ENCODE measurements at places on chromosomes 13 and 19.

DNA sequence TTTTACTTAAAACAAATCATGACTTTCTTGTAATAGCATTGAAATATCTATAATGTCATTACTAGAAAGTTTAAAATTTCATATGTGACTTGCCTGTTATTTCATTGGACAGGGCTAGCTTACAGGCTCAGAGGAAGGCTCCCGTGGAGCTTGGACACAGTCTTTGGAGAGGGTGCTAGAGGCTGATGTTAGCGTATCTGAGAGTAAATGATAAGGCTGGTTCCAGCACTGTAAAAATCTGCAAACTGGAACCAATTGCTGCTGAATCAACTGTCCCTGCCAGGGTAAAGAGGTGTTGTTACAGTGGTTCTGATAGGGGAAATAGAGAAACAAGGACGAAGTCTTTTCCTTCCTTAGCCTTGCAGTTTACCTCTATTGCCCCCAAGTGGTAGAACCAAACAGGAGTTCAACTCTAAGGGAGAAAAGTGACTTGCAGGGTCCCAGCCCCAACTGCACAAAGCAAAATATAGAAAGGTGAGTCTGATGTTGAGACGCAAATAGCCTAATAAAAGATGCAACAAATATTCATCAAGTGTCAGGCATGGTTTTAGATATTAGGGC, 901.7 kb downstream of the DIAPH3 start:
- DNase-seq = peak; percentile 42

DNA sequence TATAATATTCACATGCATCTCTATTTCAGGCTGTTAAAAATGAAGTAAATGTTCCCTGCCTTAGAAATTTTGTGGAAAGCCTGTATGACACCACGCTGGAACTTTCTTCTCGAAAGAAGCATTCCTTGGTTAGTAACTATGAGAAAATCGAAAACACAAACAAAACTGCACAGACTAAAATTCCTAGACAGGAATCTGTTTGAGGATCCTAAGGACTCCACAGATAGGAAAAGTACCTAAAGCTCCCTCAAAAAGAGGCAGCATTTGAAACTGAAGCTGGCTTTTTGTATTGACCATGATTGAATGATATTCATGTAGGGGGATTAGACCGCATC, 103.4 kb downstream of the FRY start:
- DNase-seq = no peak

DNA sequence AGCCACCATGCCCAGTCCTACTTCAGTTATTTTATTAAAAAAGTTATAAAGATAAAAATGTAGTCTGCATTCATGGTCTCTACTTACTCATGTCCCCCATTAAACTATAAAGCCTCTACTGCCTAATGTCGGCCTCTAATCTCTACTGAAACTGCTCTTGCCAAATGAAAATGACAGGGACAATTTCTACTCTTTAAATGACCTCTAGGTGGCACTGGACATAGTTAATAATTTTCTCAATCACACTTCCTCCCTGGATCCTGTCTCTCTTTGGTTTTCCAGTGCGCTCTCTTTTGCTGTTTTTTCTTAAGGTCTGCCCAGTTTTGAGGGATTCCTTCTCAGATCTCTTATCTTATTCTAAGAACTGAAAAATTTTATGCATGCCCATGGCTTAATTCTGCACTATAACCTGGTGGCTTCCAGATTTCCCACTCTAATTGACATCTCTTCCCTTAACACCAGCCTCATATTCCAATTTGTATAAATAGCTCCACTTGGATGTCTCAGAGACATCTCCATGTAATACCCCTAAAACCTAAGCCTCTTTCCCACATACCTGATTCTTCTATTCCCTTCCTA, 54.3 kb downstream of the MTMR6 start:
- peak; percentile 79 for DNase-seq

GRCh38 chr19:10517361-10517759, at the start of gene S1PR5:
Gene S1PR5 (minus strand): TSS chr19:10517447. CDS start chr19:10515011, 2,436 bp downstream.
- DNase-seq = peak; percentile 96

- no peak for DNase-seq
Measured at GRCh38 chr19:18002347-18002850, 5.6 kb upstream of the ARRDC2 start.

GRCh38 chr13:110499621-110500281, 61.8 kb downstream of the RAB20 start:
- no peak for DNase-seq

DNA sequence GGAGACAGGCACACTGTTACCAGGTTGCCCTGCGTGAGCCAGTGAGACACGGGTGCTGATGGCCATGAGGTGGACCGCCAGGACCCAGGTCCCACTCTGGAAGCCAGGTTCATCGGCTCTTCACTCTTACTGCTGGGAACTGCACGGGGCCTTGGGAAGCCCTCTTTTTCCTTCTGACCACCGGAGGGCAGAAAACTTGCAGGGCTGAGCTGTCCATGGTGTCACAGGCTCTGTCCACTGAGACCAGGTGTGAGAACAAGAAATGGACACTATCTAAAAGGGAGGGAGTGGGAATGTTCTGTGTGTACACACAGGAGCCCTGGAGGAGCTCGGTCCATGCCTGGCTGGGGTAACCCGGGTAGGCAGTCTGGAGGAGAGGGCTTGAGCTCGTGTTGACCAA, 93.4 kb downstream of the UQCRFS1 start:
- no peak for DNase-seq

DNA sequence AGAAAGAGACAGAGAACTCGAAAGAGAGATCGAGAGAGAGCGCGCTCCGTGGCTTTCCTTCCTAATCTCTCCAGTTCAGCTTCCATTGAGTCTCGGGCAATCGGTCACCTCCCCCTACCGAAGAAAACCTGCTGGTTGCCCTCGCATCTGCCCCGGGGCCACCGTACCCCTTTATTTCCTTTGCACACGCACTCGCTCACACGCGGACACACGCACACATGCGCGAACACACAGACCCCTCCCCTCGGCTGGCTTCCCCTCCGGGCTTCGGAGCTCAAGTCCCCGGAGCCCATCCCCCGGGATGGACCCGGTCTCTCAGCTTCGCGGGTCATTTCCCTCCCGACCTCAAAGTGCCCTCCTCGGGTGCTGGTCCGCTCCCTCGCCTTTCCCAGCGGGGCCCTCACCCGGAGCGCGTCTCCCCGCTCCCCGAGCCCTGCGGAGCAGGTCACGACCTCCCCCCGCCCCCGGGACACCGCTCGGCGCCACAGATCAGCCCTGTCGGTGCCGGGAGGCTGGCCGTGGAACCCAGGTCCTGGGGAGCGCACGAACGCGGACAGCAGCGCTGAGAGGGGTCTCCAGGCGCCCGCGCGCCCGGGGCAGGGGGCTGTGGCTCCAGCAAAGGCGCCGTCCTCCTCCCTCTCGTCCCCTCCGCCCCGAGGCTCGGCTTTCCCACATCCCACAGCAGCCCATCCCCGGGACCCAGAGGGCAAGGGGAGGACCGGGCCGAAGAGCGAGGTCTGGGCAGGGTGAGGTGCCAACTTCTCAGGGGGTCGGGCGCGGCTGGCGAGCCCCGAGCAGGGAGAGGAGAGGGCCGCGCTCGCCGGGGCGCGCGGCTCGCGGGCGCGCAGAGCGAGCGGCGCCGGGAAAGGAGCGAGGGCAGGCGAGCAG, 1.8 kb downstream of the DACH1 start:
- no peak for DNase-seq

DNA sequence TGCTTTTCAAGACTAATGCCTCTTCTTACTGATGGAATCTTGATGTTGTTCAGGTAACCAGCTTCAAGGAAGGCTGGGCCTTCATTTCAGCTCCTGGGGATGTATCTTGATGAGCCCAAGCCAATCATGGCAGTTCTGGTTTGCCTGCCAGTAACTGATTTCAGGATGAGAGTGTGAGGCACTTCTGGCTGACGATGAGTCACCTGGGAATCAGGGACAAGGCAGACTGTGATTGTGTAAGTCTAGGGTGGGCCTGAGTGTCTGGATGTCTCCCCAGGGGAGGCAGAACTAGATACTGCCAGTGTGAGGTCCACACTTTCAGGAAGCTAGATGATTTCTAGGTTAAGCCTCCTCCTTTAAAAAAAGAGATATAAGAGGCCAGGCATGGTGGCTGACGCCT, 77.3 kb upstream of the KL start:
- DNase-seq = no peak

DNA sequence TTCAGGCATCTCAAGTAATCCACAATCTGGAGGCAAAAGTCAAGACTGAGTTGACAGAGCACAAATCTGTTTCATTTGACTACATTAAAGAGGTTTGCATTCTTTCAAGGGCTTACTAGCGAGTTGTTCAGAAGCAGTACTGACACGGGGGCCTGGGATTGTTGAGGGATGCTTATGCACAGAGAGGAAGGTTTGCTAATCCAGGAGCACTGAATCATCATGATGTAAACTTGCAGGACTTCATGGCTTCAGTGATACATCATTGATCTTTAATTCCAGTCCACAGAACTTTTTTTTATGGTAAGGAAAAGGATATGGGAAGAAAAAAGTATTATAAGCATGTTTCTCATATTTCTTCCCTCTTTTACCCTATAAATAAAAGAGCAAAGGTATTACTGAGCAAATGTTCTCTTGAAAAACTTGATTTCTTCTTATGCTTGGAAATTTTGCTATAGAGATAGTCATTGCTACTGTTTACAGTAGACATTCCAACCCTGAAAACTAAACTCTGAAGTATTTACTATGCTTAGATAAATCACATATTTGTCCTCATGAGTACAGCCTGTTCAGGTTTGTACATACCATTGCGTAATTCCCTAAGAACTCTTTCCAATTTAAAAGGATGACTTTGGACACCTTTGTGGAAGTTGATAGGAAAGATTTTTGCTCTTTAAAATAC, 65.8 kb upstream of the KPNA3 start:
- DNase-seq = no peak

- DNase-seq = no peak
Measured at GRCh38 chr19:9848060-9848459, 12.9 kb downstream of the PIN1 start.

DNA sequence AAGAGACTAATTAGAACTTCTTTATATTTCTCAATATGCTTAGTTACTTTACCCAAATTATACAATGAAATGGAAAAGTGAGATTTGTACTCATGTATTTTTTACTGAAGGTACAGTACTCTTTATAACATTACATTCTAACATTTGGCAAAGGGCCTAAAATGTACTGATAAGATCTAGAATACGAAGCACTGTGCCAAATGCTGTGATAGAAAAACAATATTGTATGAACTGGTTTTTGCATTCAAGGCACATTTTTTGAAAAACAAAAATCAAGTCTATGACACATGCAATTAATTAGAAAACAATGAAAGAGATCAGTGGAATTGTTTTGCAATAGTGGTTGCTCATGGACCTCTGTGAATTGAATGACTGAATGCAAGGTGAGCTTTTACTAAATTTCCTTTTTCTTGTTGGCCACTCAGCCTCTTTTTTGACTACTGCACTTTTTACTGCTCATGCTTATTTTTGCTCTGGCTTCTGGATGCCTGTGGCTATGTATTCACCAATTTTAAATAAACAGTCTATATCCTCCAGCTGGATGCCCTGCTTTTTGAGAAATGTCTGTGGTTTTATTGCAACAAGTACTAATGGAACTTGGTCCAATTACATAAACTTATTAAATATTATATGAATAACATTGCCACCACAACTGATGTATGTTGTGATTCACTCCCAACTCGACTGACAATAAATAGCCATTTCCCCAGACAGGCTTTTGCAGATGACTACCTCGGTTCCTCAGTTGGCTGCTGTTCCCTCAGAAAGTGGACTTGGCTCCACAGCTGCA, 41.4 kb upstream of the OBI1 start:
- no peak for DNase-seq

Measured in globus pallidus (tissue), 1 donor.